ENCODE measurements at places on chromosomes 7 and 10.

- no peak for DNase-seq
These were observed 92.1 kb downstream of the CABCOCO1 start for GRCh38 chr10:61754587-61755550.

DNA sequence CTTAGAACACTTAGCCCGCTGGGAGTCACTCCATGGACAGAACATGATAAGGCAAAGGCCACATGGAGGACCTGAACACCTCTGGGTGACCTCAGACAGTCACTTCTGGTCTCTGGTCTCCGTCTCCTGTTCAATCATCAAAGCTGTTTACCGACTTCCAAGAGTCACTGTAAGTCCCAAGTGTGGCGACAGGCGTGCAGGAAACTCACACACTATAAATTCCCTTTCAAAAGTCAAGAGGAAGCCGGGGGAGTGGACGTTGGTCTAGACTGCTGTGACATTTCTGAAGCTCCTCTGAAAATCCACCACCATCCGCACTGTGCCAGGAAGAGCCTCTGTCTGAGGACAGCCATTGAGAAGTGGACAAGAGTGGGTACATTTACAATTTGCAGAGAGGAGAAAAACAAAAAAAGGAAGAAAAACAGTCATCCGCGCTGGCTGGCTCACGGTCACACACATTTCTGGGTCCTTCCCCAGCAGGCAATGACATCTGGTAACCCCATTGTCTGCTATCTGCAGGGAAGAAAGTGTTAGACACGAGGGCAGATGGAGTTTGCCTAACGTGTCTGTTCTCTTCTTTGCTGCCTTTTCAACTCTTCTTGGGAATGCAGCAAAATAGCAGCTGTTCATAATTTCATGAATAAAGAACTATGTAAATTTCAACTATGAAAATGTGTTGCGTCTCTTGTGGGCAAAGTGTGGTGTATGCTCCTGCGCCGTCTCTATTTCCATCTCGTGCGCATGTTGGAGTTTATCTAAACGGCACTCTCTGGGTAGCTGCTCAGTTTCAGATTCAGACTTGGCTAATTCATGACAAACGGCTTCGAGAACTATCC lies 32.9 kb upstream of the CUX1 start:
- peak; percentile 70 for DNase-seq

- peak; percentile 14 for DNase-seq
These were observed 19.8 kb downstream of the ZNF467 start for GRCh38 chr7:149753375-149754233.

- no peak for DNase-seq
These were observed 516.9 kb downstream of the REEP3 start for GRCh38 chr10:64038107-64038506.

Measured in inflammatory macrophage treated with lipopolysaccharide for 1 hour (primary cell).